Renal pelvis (tissue), 12 donors: ENCODE measurements at places on chromosomes 2 and 18. TPM values are rescaled to one million over a fixed set of nuclear protein-coding genes. Genes with fewer than 3 reads are reported as not detected.

The LIPG gene
- 52.1 TPM for polyA plus RNA-seq

The MEIS1 gene
- 117 TPM for polyA plus RNA-seq

The CAD gene
- 58.5 TPM for polyA plus RNA-seq

The C2orf78 gene
- not detected for polyA plus RNA-seq

The KLHL41 gene
- 1.6 TPM for polyA plus RNA-seq

The IL1RL2 gene
- 0.98 TPM for polyA plus RNA-seq

The PLGLB2 gene
- 3.6 TPM for polyA plus RNA-seq

The KCNG2 gene
- polyA plus RNA-seq, result 0.39 TPM

The PIEZO2 gene
- 17.5 TPM for polyA plus RNA-seq

The TMEM169 gene
- 12.8 TPM for polyA plus RNA-seq

The UGT1A10 gene
- polyA plus RNA-seq, result not detected

The SLC23A3 gene
- 29.0 TPM for polyA plus RNA-seq

The INHBB gene
- polyA plus RNA-seq, result 0.06 TPM

DNA sequence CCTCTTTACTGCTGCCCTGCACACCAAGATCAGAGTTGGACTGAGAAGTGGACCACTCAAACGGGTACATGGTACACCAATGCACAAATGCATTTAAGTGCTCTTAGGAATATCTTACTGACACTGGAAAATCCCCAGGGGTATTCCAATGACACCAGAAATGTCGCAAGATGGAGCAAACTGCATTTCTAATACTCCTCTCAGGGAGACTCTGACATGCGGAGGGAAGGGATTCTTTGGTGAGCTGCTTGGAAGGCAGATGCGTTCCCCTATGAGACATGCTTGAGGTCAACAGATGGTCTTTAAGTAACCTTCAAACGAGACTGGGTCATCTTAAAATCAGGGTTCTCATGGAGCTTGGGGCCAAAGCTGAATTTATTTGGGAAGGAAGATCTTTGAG is 521.8 kb upstream of the TCF4 start:
- DNase-seq, result no peak

- DNase-seq, result no peak
These were observed 60.4 kb downstream of the C18orf63 start for GRCh38 chr18:74375999-74376398.

DNA sequence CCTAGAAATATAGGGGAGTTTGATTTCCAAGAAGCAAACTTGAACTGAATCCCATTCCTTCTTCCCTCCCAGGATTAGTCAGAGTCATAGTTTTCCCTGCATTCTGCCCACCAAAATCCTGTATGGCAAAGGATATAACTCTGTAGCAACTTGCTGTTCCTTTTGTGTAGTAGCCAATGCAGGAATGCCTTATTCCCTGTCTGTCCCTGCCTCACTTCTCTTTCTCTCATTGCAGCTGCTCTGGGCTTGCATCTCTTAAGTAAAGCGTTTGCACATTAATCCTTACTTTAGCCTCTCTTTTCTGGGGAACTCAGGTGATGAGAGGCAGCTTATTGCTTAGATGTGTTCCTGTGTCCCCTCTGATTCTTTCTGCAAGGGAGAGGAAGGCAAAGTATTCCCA is 333.1 kb upstream of the VWC2L start:
- DNase-seq, result no peak

GRCh38 chr2:37268111-37268510 is 36.7 kb downstream of the NDUFAF7 start:
- no peak for DNase-seq

- DNase-seq, result no peak
These were observed 15.5 kb downstream of the CUL3 start for GRCh38 chr2:224569654-224570053.

DNA sequence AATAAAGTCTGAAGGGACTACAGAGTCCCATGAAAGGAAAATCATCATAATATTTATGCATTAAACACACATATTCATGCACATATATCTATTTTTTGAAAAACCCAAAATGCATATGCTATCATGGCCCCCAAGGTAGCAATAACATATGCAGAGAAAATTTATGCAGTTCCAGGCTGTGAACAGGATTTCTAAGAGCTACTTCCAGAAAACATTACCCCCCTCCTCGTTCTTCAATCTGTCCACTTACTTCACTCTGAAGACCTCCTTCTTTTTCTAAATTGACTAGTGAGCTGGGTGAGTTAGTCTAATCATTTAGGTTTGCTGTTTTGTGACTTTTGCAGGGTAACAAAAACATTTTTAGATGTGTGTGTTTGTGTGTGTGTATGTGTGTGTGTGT is 376.4 kb upstream of the ZEB2 start:
- no peak for DNase-seq

- DNase-seq, result peak; percentile 86
These were observed at the start of gene ZEB2 for GRCh38 chr2:144519934-144520731. Gene ZEB2, minus strand, starts transcription at chr2:144520119. Its CDS starts 2,769 bp downstream, at chr2:144517350.

GRCh38 chr2:172403402-172403801 is 24.0 kb upstream of the ITGA6 start:
- DNase-seq, result no peak

DNA sequence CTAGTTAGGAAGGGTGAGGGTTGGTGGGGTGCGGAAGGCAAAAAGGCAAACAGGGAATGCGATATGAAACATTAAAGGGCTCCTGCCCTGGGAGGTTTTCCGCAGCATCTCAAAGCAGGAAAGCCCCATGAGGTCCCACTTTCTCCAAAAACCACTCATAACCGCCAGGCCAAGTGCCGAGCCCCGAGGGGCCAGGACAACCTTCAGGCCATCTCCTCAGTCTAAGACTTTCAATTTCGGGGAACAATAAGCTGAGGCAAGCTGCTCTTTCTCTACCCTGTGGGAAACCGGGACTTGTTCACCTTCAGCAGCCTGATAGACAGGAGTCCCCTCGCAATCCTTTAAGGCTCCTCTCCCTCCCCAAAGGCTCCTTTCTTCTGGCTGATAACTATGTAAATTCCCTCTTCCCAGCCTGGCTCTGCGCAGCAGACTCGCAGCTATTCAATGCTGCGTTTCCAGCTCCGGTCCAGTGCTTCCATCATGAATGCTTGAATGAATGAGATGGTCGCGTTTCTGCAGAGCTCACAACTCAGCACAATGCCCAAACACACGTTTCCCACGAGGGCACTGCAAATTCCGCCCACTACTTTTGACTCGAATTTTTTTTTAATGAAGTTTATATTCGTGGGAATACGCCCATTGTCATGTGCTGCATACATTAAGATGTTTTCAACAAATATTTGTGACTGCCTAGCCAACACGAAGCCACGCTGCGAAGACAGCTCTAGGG is 1.4 kb downstream of the LAMA1 start:
- DNase-seq, result peak; percentile 63

- no peak for DNase-seq
These were observed 17.1 kb downstream of the MXD1 start for GRCh38 chr2:69931832-69932595.

- peak; percentile 79 for DNase-seq
These were observed 629 bp downstream of the NRBP1 start for GRCh38 chr2:27428978-27429541.

GRCh38 chr2:45067859-45068570 is 58.8 kb upstream of the SIX2 start:
- DNase-seq, result peak; percentile 70

GRCh38 chr2:137705296-137705695 is 259.0 kb upstream of the HNMT start:
- no peak for DNase-seq

GRCh38 chr2:106293271-106293783 is 99.2 kb upstream of the UXS1 start:
- no peak for DNase-seq

- no peak for DNase-seq
These were observed 44.8 kb upstream of the STRN start for GRCh38 chr2:37011130-37011529.

- peak; percentile 93 for DNase-seq
These were observed 1.1 kb downstream of the GLI2 start for GRCh38 chr2:120736624-120737339.

DNA sequence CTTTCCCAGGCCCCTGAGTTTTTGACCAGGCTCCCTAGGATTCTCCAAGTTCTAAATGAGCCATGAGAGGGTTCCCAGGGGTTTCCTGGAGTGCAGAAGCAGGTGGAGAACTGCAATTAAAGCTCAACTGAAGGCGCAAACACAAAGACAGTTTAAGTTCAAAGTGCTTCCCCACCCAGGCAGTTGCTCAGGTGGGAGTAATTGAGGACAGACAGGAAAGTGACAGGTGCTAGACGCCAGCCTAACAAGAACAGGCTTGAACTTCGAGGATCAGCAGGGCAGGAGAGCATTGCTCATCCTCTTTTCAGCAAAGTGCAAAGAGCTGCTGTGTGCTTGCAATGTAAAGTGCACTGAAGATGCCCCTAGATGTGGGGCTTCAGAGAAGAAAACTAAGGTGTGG is 77.2 kb upstream of the ST8SIA3 start:
- no peak for DNase-seq

GRCh38 chr2:56456791-56457190 is 273.0 kb downstream of the CCDC85A start:
- no peak for DNase-seq

- no peak for DNase-seq
These were observed 11.7 kb downstream of the TTC32 start for GRCh38 chr2:19890104-19890503.

DNA sequence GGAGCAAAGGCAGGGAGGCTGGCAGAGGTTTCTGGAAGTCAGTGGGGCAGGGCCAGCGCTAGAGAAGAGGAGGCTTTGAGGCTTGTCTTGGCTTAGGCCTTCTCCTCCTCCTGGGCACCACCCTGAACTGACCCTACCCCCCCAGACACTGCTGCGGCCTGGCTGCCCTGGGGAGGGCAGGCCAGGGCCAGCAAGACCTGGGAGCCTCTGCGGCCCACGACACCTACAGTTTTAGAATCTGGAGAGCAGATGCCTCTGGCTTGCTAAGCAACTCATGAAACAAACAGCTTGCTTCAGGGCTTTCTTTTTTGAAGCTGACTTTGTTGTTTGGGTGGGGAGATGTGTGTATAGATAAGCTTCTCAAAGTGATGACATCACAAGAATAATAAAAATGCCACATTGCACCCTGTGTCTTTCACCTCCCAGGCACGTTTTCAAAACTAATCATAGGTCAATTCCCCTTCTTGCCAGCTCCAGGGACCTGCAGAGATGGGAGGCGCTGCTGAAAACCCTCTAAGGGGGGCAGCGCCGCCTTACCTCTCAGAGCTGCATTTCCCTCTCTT is 46.2 kb upstream of the SMAD7 start:
- no peak for DNase-seq

DNA sequence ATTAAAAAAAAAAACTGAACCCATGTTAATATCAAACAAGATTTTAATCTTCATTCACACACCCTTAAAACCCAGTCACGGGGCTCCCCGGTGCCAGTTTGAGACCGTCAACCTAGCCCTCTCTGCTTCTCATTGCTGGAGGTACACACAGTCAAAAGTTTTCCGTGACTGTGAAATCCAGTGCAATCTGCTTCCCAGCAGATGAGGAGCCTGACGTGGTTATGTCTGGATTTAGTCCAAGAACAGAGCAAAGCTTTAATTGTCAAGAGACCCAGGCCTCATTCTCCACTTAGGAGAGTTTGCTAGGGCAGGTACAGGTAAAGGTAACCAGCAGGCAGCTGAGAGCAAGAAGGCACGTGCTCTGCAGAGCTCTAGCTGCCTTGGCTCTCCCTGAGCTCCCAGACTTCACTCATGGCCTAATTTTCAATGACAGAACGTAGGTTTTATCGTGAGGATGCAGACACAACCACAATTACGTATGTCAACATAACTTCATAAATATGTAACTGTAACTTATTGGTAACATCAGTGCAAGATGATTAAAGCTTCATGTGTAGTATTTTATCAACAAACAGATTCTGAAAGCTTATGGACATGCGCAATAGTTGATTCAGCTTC is 56.3 kb downstream of the SLC16A14 start:
- no peak for DNase-seq

- DNase-seq, result no peak
These were observed 69.0 kb downstream of the RBM43 start for GRCh38 chr2:151192681-151193080.

DNA sequence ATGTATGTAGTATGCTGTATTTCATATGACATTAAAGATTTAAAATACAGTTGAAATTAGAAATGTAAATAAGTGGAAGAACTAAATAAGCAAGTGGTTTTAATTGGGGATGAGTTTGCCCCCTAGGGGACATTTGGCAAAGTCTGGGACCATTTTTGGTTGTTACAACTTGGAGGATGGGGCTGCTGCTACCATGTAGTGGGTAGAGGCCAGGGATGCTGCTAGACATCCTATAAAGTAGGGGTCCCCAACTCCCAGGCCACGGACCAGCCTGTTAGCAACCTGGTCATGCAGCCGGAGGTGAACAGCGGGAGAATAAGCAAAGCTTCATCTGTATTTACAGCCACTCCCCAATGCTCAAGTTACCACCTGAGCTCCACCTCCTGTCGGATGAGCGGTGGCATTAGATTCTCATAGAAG is 27.9 kb upstream of the ASNSD1 start:
- no peak for DNase-seq

DNA sequence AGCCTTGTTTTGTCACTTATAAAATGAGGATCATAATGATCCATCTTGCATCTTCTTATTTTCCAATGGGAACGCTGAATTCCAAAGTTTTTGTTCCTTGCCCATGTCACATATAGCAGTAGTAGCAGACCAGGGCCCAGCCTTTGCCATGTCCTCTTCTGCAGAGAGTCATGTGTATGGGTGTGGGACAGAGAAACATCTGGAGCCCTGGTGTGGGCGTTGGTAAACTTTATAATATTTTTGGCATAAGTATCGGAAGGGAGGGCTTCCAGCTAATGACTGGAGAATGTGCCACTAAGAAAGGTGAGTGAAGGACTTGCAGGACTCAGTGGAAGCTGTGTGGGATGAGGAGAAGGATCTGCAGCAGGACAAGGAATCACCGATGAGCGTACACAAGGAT is 157.2 kb downstream of the NCKAP5 start:
- no peak for DNase-seq

GRCh38 chr2:237456200-237456843 is 30.7 kb upstream of the MLPH start:
- peak; percentile 73 for DNase-seq

DNA sequence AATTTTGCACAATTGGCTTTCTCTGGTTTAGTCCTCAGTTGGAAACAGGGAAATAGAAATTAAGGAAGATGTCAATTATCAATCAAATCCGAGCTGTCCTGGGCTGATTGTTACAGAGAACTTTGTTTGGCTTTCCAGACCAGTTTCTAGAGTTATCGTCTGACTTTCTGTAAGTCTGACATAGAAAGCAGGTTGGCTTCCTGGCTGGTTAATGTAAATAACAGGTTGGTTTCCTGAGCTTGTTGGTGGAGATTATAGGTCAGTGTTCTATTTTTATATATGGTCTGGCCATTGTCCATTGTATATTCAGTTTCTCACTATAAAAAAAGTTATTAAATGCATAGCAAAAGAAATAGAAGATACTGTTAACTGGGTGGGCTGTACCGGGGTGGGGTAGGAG is 204.8 kb downstream of the MBD2 start:
- DNase-seq, result no peak

GRCh38 chr2:82345910-82346309 is 2041.4 kb upstream of the LRRTM1 start:
- DNase-seq, result no peak

DNA sequence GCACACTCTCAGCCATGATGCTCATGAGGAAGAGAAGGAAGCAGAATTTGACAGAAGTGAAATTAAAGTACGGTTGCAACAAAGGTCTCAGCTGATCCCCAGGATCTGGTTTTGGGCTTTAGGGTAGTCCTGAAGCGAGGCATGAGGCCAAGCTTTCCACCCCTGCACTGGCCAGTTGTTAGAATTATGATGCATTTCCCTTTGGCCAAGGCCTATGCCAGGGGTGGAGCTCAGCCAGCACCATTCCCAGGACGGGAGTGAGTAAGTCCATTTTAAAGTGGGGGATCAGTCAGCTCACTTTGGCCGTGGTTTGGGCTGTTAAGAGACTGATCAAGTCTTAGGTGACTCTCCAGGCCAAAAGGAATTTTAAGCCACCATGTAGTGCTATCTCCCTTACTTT is 314.5 kb upstream of the MMADHC start:
- no peak for DNase-seq
